ENCODE measurements at places on chromosomes 6 and 20.
A peak's percentile ranks its signal among the peaks of the same experiment; 100 is the strongest.

DNA sequence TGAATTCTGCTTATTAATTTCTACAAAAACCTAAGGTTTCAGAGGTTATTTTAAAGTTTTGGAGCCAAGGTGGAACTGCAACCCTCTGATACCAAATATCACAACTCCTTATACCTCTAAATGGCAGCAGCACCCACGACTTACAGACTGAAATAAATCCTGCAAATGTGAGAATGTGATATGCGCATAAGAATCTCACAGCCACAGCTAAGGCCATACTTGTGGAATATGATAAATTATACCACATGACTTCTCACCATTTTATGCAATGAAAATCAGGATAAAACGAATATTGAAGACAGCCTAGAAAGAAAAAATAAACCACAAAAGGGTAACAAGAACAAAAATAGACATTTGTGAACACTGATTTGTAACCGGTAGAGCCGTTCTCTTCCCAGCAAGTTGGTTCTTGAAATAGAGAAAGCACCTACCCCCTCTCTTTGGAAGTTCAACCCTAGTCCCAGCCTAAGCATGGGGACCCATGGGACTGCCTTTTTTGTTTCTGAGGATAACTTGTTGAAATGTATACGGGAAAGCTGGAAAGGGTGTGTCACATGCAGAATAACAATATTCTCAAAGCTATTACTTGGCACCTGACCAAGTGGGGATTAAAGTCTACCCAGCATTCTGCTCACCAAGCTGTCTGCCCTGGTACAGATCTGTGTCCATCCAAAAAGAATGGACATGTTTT lies 47.1 kb upstream of the MCM9 start:
- no peak for DNase-seq

- peak; percentile 70 for DNase-seq
These were observed 13.3 kb upstream of the ITPR3 start for GRCh38 chr6:33607784-33608161.

- peak; percentile 78 for DNase-seq
These were observed 107.4 kb downstream of the SULF2 start for GRCh38 chr20:47677635-47678453.

- no peak for DNase-seq
These were observed 76.0 kb upstream of the AGPAT4 start for GRCh38 chr6:161349886-161350285.

DNA sequence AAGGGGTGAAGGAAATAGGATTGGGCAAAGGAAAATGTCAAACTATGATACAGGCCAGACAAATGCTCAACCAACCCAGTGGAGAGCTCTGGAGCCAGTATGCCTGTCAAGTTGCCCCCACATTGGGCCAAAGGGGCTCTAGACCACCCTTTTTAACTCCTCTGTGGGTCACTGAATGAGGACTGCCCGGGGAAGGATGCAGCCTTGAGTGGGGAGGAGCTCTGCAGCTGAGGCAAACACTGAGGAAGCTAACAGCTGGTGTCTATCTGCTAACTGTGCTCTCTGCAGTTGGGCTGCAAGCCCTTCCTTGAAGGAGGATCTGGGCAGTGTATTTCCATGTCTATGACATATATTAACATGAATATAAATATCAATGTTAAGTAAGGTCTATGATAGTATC lies 98.4 kb upstream of the PRSS16 start:
- no peak for DNase-seq

DNA sequence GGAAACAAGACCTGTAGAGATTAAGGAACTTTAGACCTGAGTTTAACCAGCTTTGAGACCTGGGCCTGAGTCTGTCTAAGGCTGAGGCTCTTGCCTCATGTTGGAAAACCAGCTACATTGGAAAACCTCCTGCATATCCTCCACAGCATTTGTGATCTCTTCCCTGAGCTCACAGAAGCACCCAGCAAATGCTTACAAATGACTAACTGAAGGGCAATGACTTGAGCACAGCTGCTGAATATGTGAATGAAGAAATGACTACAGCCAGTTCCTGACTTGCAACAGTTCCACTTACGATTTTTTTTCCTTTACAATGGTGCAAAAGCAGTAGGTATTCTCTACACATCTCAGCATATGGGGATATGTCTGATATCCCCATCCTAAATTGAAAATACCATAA lies 112.4 kb upstream of the RREB1 start:
- DNase-seq, result no peak

DNA sequence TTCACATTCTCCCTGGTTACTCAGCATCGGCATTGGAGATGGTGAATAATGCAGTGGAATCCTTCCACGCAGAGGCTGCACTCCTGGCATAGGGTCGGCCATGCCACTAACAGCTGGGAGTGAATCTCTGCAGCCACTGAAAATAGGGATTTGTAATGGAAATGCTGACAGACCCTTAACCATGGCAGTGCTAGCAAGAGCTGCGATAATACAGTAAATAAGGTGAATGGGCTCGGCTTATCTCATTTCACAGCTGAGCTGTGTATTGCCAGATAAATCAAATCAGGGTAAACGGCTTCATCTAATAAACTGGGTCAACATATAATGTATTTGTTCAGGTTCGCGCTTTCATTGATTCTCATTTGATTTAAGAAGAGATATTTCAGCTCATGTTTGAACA lies 156.8 kb downstream of the SLC35B3 start:
- no peak for DNase-seq

DNA sequence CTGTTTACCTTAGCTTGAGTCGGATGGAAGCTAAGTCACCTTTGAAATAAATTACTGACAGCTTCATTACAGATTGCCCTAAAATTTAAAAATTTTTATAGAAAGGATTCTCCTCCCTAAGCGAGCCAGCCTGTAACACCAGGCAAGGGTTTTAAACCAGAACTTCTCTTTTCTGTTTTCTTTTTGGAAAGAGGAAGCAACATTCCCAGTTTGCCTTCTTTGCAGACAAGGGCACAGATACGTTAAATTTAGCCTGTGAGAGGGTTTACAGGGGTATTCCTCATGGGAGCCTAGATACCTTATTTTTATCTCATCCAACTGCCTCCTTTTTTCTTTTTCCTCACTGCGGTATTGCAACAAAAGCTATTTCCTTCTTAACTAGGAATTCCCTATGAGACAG lies 45.0 kb downstream of the GNAS start:
- DNase-seq, result no peak

DNA sequence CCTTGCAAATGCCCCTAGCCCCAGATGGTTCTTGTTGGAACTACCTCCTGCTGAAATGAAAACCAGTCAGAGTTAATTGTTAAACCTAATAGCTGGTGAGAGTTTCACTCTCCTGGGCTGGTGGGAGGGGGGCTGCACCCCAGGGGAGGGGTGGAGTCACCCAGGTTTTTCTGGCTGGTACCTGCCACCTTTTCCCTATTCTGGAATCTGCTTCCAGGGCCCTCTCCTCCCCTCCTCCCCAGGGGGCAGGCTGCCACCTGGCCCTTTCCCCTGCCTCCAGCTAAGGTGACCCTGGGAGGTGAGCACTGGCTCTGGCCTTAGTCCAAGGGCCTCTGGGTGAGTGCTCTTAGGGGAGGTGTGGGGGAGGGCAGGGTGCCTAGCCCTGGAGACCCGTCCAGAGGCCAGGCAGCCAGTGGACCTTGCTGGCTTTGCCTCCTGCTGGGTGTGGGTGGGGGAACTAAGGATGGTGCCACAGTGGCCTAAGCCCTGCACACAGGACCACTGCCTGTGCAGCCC lies 48.8 kb upstream of the EPB41L1 start:
- no peak for DNase-seq

- DNase-seq, result no peak
These were observed 323.9 kb downstream of the ZFAND3 start for GRCh38 chr6:38143191-38144150.

DNA sequence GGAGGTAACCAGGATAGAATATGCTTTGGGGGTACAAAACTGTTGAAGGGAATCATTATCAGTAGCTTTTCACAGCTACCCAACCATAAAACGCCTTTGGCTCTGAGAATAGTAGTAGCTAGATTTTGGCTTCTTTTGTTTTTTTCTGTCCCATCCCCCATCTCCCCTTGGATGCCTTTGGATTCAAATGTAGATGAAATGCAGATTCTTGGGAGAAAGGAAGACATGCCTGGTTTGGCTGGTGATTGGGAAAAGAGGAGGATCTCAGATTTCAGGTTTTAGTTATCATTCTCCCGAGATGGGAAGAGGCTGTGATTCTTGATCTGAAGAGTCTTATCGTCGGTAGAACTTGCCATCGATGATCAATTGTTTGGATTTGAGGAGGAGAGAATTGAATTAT lies 3.5 kb upstream of the CDYL start:
- no peak for DNase-seq

DNA sequence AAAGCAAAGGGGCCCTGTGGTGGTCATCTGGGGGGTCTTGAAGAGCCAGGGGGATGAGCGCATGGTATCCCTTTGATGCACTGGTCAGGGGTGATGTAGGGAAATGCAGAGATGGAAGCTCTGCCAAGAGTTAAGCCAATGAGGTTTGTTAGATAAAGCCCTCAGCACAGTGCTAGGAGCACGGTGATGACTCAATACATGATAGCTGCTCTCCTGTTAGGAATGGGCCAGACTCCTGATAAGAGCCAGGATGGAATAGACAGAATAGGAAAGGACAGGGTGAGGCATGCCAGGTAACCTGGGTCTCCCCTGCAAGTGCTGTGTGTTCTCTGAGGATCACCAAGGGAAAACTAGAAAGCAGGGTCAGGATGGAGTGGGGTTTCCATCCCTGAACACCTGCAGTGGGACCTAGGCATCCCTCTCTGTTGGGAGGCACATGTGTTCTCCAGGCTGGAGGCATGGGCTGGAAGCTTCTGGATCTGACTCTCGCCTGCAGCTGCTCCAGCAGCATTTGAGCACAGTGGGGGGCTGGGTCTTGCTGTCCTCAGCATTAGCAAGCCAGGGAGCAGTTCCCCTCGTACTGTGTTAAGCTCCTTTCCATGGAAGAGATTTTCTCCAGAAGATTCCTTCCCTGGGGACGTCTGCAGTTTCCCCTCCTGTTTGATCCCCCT lies 71.8 kb upstream of the TIAM2 start:
- DNase-seq, result no peak

GRCh38 chr20:44664131-44664530 lies 12.6 kb upstream of the ADA start:
- no peak for DNase-seq

- DNase-seq, result peak; percentile 41
These were observed 49.4 kb upstream of the RREB1 start for GRCh38 chr6:7058250-7058923.

DNA sequence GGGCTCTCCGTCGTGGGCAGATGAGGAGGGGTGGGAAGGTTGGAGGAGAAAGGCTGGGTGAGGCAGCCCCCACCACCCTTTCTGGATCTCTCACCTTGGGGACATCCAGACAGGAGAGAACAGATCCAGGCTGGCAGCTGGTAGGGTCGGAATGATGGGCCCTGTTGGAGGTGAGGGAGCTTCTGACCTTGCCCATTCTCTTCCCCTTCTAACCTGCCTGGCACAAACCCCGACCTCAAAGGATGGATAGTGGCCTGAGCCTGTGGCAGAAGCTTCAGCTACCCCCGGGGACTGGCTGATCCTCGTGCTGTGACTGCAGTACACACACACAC lies 6.0 kb upstream of the NPBWR2 start:
- DNase-seq, result no peak

- no peak for DNase-seq
These were observed 186.7 kb downstream of the BMP2 start for GRCh38 chr20:6954219-6954618.

DNA sequence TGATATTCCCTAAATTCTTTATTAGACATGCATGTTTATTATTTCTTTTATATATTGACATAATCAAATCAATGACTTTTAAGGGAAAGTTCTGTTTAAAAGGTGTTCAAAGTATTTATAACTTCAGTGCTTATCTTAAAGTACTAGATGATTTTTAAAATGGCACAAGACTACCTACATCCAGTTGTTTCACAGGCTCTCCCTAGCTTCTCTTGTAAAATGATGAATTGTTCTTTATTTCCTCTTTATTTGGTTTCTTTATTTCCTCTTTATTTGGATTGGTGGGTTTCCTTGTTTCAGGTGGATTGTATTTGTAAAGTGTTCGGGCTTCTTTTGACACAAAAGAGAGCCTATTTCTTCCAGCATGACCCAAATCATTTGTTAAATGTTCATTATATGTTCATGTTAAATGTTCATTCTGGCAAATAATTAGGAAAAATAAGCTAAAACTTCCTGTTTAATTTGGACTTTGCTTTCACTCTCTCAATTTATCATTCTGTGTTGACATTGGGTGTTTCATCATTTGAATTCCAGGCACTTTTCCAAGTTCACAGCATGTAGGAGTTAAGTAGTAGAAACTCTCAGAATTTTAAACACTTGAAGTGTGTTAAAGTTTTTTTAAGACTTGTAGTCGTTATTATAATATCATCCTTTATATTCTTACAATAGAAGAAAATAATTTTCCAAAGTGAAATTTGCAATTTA lies 24.6 kb downstream of the MLIP start:
- DNase-seq, result no peak

GRCh38 chr6:71482742-71483141 lies 194.1 kb downstream of the OGFRL1 start:
- DNase-seq, result no peak

- no peak for DNase-seq
These were observed 58.0 kb downstream of the AHI1 start for GRCh38 chr6:135439549-135439948.

DNA sequence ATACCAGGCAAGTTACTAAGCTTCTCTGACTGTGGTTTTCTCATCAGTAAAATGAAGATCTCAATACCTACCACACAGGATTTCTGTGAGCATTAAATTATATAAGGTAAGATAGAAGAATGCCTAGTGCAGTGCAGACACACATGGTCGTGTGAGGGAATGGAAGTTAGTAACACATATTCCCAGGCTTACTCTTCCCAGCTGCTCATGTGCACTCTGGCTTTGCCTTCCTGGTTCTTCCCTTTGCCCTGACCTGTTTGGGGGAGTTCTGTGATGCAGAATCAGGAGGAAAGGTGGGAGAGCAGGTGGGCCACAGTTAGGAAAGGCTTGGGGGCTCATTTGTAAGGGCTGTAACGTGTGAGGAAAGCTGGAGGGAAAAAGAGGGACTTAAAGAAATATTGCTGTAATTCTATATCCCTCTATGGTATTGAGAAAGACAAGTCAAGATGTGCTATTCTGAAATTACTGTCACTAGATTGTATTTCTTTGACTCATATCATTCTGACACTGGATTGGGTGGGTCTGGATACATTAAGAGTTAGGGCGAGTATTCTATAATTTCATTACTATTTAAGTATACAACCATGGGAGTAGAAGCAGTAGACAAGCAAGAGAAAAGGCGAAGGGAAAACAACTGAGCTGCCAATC lies 47.7 kb downstream of the FYN start:
- DNase-seq, result no peak

DNA sequence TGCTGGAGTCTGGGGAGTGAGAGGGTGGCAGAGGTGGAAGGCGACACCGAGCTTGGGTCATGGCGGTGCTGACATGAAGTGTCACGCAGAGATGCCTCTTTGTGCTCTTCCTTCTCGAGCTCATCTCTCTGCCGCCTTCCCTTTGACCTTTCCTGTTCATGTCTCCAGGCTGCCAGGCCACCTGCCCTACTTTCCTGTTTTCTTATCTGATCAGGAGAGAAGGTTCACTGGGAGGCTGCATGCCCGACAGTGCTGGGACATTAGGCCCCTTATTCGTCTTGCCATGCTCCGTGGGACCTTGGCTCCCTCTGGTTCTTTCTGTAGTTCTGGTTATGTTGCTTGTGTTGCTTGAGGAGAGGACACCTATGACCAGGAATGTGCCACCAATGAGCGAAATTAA lies 33.2 kb downstream of the CST8 start:
- DNase-seq, result no peak
